Purkinje cell (primary cell): ENCODE measurements at places on chromosomes 6 and 20. TPM values are rescaled to one million over a fixed set of nuclear protein-coding genes. Genes with fewer than 3 reads are reported as not detected.

Gene RALGAPB
- 15.5 and 19.8 TPM in 2 replicates for polyA plus RNA-seq

Gene EPPIN
- not detected in 2 replicates for polyA plus RNA-seq

Gene NMBR
- polyA plus RNA-seq = 1.1 TPM in 1 of 2 replicates, not detected in the other

Gene TMC2
- 0.54 TPM in 1 of 2 replicates, not detected in the other for polyA plus RNA-seq

Gene SIM1
- not detected in 2 replicates for polyA plus RNA-seq

Gene CST2
- polyA plus RNA-seq = not detected in 2 replicates

Gene GABRR1
- polyA plus RNA-seq = 0.85 and 1.7 TPM in 2 replicates

Gene CGAS
- 0.12 and 2.1 TPM in 2 replicates for polyA plus RNA-seq

Gene TRDN
- polyA plus RNA-seq = 0.30 TPM in 1 of 2 replicates, not detected in the other

Gene BPIFB1
- not detected in 2 replicates for polyA plus RNA-seq

Gene KCNK5
- polyA plus RNA-seq = not detected in 2 replicates

Gene SRSF12
- polyA plus RNA-seq = 5.5 and 8.6 TPM in 2 replicates

Gene NKX2-4
- not detected in 2 replicates for polyA plus RNA-seq

Gene LEMD2
- 7.4 and 10.5 TPM in 2 replicates for polyA plus RNA-seq

Gene PACRG
- 9.0 and 13.8 TPM in 2 replicates for polyA plus RNA-seq

Gene TRAPPC3L
- polyA plus RNA-seq = 0.30 TPM in 1 of 2 replicates, not detected in the other

Gene LY6G5B
- polyA plus RNA-seq = 0.24 and 1.8 TPM in 2 replicates

Gene PRRC2A
- polyA plus RNA-seq = 3.7 and 3.8 TPM in 2 replicates

Gene TMEM170B
- polyA plus RNA-seq = 11.7 and 15.2 TPM in 2 replicates

Gene SLC32A1
- polyA plus RNA-seq = 15.8 and 29.4 TPM in 2 replicates

Gene PPP1R16B
- polyA plus RNA-seq = 5.2 and 7.0 TPM in 2 replicates

Gene VSX1
- polyA plus RNA-seq = 0.16 and 1.5 TPM in 2 replicates

Gene IYD
- polyA plus RNA-seq = not detected in 2 replicates

Gene HCK
- not detected in 2 replicates for polyA plus RNA-seq

Gene C6orf141
- not detected in 2 replicates for polyA plus RNA-seq

Gene ADGRF4
- polyA plus RNA-seq = not detected in 2 replicates

Gene GATA5
- polyA plus RNA-seq = not detected in 2 replicates
